Stimulated activated CD4-positive, alpha-beta T cell treated with anti-CD3 and anti-CD28 coated beads, Interleukin-12 subunit alpha, Interleukin-12 subunit beta, amount 100 ng/mL, for 4 hours (primary cell): ENCODE measurements at places on chromosomes 3 and 15.

GRCh38 chr3:9185701-9186100, 63.7 kb downstream of the SRGAP3 start:
- DNase-seq: no peak

DNA sequence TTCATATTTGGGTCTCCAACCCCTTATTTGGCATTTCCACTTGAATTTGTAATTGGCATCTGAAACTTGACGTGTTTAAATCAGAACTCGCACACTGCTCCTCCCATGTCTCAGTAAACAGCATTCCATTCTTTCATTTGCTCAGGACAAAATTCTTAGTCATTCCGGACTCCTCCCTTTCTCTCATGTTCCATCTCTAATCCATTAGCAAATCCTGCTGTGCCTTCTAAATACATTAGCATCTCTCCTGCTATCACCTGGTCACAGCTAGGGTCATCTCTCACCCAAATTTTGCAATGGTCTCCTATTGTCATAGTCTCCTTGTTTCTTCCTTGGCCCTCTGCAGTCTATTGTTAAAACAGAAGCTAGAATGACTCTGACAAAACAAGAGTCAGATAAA, 119.9 kb upstream of the CADPS start:
- no peak for DNase-seq

- DNase-seq: no peak
Observed at GRCh38 chr3:4736284-4736861, 242.9 kb upstream of the BHLHE40 start.

DNA sequence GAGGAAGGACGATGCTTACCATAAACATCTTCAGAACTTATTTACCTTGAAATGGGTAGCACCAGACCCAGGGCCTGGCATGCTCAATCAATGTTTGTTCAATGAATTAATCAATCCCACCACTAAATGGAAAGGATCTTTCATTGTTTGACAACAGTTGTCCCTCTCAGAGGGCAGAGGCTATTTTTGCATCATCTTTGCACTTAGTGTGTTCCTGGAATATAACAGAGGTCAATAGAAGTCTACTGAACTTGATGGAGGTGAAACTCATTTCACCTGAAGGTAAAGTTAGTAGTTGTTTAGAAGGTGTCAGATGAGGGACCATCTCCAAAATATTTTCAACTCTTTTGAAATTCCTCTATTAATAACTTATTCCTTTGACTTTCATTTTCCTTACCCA, 36.9 kb upstream of the LACTB start:
- no peak for DNase-seq

GRCh38 chr3:20698896-20699295, 512.9 kb upstream of the SGO1 start:
- DNase-seq: no peak

DNA sequence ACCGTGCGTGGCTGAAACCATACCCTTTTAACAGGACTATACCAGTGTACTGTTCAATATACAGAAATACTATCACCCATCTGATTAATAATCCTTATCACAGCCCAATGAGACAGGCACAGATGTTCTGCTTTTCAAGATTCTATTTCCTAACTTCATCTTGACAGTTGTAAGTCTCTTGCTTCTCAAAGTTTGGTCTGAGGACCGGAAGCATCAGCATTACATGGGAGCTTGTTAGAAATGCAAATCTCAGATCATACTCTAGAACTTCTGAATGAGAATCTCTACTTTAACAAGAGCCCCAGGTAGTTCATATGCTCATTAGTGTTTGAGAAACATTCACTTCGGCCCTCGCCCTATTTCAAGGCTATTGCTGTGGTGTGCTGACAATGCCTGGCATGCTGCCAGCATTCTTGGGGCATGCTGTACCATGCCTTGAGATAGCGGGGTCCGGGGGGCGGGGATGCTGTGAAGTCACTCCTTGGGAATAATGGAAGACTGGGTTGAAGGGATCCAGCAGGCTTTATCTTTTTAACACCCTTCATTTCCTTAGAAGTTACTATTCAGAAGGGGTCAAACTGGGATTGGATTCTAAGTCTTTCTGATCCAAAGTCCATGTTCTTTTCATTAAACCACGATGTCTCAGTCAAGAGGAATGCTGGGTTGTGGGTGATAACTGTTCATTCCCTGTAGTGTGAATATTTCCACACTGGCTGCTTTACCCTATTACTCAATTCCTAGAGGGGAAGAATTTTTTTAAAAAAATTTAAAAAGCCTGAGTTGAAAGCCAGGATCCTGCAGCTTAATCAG, 194.7 kb downstream of the LPP start:
- no peak for DNase-seq

- no peak for DNase-seq
Observed at GRCh38 chr3:4771243-4771642, 208.0 kb upstream of the BHLHE40 start.

DNA sequence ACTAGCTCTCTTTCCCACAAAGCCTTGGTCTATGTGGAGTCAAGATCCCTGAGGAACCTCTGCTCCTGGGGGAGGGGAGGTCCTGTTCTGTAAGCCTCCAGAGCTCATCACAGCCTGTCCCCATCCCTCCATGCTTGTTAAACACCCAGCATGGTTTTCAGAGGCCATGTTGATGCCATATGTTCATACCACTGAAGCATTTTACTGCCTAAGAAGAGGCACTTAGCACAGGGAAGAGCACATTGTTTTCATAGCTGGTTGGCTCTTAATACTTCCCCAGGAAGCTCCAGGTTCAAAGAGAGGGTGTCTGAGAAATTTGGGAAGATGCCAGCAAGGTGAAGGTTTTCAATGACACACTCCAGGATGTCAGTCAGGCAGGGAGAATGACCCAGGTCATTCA, 25.6 kb downstream of the CPNE4 start:
- no peak for DNase-seq

DNA sequence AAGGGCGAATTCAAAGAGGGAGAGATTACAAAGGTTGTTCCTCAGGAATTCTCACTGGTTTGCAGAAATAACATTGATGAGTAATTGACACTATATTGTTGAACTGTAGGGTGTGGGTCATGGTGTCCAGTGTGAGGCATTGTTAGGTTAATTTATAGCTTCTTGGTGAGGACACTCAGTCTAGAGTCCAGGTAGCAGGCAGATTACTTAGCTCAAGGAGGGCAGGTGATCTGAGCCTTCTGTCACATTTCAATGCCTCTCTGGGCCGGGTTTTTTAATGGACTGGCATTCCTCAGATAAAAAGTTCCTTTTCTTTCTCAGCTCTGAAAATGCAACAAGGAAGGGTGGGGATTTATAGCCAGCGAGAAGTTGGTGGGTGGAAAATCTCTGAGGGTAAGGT, 194.2 kb upstream of the PROK2 start:
- no peak for DNase-seq
